ENCODE measurements at places on chromosomes 7 and 10.

DNA sequence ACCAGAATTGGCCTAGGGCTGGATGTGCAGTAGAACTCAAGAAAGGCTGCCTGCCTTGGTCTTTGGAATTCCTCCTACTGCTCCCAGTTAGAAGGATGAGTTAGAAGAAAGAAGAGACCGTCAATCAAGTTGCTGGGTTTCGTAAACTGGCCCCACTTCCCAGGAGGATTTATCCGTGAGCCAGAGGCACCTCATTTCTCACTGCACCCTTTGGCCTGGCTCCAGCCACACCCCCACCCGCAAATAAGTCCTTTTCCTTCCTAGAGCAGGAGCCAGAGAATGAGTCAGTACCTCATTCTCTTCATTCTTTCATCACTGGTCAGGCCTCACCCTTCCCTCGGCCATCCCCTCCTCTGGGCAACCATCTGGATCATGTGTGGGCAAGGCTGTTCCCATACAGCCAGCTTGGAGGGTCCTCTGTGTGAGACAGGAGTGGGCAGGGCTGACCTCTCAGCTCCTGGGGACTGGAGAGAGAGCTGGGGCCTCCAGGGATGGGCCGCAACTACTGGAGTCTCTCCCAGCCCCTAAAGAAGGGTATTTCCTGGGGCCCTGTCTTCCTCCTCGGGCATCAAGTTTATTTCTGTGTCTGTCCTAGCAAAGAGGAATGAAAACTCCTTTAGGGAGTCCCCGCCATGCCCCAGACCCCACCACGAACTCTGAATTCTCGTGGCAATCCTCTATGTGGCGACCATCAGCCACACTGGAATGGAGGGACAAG lies 87.2 kb upstream of the DUSP5 start:
- DNase-seq: no peak

GRCh38 chr7:37445064-37445723 lies 3.5 kb downstream of the ELMO1 start:
- no peak for DNase-seq

DNA sequence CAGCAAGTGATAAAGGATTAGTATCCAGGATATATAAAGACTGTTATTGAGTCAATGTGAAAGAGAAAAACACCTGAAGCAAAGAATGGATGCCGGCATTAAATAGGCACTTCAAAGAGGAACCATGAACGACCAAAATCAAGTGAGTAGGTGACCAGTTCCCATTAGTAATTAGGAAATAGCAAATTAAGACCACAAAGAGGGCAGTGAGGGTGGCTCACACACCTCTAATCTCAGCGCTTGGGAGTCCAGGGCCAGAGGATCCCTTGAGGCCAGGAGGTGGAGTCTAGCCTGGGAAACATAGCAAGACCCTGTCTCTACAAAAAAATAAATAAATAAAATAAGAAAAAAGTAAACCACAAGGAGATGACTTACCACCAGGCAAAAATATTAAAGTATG lies 1.5 kb upstream of the ANTXRL start:
- no peak for DNase-seq

DNA sequence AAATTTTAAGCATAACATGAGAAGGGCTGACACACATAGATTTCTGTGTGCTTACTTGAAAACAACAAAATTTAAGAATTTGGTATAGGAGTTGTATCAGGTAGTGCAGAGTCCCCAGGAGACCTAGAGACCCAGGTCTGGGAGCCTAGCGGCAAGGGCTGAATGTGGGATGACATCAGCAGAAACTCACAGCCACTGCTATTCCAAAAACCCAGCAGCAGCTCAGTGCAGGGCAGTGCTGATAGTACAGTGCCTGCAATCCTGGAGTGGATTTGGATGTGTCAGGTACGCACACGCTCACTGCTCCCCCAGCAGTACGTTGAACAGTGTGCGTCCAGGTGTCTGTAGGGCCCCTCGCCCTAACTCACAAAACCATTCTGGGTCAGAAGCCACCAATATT lies 87.1 kb downstream of the EGFR start:
- no peak for DNase-seq

DNA sequence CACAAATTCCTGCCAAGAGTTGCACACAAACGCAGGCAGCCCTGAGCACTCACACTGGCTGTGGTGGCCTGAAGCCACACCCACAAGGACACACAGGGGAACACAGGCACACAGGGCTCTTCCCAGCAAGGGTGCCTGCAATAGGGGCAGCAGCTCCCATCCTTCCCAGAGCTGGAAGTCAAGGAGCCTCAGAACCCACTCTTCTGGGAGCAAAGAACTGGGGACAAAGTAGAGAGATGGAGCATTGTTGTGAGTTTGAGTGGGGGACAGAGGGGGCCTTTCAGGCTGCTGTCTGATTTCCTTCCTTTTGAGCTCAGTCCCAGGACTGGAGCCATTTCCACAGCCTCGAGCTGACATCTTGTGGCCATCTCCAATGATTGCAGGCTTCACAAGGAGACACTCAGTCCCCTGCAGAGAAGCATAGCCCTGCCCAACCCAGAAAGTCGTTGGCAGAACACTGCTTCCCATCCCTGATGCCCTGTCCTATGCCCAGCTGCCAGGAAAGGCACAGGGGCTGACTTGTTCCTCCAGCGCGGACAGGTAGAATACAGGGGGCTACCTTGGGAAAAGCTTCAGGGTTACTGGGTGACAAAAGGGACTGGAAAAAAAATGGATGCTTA lies 34.4 kb upstream of the SLF2 start:
- peak; percentile 55 for DNase-seq

DNA sequence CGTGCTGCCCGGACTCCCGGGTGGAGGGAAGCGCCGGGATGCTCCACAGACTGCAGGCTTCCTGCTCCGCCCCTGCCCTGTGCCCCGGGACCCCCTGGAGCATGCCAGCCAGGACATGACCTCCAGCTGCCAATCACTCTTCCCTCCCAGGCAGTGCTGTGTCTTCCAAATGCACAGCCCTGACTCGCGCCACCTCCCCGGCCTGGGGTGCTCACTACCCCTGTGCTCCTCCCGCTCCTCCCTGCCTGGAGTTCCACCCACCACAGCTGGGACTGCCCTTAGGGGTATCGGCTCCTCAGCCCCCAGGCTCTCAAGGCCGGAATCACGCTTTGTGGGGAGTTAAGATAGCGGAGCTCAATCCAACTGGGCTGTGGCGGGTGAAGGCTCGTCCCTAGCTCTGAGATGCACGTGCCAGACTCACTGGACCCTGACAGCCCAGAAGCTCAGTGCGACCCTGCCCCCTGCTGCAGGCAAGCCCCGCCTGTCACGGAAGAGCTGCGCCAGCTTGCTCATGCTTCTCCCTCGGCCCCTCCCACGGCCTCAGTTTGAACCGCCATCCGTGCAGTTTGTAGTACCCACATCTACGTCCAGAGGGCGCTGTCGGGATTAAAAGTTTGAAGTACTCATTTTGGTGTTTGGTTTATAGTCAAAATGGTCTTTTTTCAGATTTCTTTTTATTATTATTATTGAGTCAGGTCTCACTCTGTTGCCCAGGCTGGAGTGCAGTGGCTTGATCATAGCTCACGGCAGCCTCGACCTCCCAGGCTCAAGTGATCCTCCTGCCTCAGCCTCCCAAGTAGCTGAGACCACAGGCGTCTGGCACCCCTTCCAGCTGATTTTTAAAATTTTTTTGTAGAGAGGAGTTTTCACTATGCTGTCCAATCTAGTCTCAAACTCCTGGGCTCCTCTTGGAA lies 142.5 kb upstream of the TCERG1L start:
- peak; percentile 89 for DNase-seq

DNA sequence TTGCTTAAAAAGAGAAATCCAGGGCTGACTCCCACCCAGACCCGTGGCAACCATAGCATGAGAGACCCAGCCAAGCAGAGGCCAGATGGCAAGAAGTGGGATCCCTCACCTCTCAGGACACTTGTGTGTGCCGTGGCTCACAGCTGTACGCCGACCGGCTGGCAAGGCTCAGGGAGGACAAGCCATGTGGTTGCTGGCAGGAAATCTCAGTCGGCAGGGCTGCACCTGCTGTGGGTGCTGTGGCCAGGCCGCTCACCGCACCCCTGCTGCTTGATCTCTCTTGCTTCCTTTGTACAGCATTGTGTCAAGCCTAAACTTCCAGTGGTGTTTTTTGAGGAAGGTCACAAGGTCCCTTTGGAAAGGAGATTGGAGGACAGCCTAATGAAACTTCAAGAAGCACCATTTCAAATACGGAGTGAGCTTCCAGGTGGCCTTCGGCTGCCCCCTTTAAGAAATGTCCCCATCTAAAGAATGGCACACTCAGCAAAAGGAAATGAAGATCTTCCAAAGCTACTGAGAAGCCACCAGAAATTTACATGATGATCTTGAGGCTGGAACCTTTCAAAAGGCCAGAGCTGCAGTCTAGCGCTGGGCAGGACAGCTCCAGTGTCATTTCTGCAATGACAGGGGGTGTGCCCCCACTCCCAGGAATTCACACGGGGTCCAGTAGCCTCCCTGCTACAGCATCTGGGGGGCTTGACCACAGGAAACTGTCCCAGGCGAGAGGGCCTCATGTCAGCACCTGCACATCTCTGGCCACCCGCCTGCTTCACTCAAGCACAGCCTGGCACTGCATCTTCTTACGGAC lies 409.0 kb upstream of the MGMT start:
- peak; percentile 45 for DNase-seq

DNA sequence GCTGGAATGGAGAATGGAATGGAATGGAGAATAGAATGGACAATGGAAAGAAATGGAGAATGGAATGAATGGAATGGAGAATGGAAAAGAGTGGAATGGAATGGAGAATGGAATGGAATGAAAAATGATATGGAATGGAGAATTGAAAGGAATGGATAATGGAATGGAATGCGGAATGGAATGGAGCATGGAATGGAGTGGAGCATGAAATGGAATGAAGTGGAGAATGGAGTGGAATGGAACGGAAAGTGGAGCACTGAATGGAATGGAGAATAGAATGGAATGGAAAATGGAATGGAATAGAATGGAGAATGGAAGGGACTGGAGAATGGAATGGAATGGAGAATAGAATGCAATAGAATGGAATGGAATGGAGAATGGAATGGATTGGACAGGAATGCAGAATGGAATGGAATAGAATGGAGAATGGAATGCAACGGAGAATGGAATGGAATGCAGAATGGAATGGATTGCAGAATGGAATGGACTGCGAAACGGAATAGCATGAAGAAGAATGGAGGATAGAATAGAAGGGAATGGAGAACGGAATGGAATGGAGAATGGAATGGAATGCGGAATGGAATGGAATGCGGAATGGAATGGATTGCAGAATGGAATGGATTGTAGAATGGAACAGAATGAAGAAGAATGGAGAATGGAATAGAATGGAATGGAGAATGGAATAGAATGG lies 89.4 kb downstream of the NSUN6 start:
- no peak for DNase-seq

- DNase-seq: no peak
Observed at GRCh38 chr10:29835055-29835454, 200.3 kb upstream of the SVIL start.

- DNase-seq: no peak
Observed at GRCh38 chr7:5216931-5217330, 26.9 kb downstream of the WIPI2 start.

- no peak for DNase-seq
Observed at GRCh38 chr7:86913709-86914108, 145.7 kb downstream of the ELAPOR2 start.

DNA sequence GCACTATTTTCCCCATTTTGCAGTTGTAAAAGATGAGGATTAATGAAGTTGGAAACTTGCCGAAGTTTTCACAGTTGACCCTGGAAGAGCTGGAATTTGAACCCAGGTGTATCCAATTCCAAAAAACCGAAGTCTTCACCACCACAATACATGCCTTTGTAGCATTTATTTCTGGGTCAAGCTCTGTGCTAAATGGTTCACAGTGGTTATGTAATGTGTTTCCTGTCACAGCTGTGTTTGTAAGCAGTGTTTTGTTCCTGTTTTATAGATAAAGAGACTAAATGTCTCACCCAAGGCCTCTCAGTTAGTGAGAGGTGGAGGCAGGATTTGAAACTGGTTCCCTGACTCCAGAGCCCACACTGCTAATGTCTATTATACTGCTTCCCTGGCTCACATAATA lies 17.6 kb downstream of the SFTPA2 start:
- DNase-seq: no peak

All from activated CD4-positive, alpha-beta T cell treated with anti-CD3 and anti-CD28 coated beads for 48 hours (primary cell).